Mammary epithelial cell (primary cell): ENCODE measurements at places on chromosomes 4 and X. TPM values are rescaled to one million over a fixed set of nuclear protein-coding genes. Genes with fewer than 3 reads are reported as not detected.

The CT83 gene
- total RNA-seq, result not detected

The SLC25A53 gene
- 2.7 and 4.0 TPM in 2 replicates for total RNA-seq

The MEPE gene
- total RNA-seq, result not detected

The RFC1 gene
- total RNA-seq, result 36.2 TPM

The BST1 gene
- 0.29 and 0.47 TPM in 2 replicates for total RNA-seq

The MAGEB10 gene
- not detected for total RNA-seq

The ARR3 gene
- not detected for total RNA-seq

The GRK4 gene
- total RNA-seq, result 5.1 and 5.4 TPM in 2 replicates

The HMX1 gene
- not detected in 2 replicates for total RNA-seq

The USP51 gene
- 2.3 TPM for total RNA-seq

The IL2RG gene
- not detected in 2 replicates for total RNA-seq

The TMEM47 gene
- total RNA-seq, result 11.9 and 13.9 TPM in 2 replicates

The MAGEC3 gene
- not detected in 2 replicates for total RNA-seq

The DDX53 gene
- total RNA-seq, result not detected in 2 replicates

The PNCK gene
- 1.5 and 1.7 TPM in 2 replicates for total RNA-seq

The TRIM60 gene
- not detected for total RNA-seq

The ADAMTS3 gene
- total RNA-seq, result 0.05 and 0.24 TPM in 2 replicates

The SLC25A6 gene
- total RNA-seq, result 270 and 310 TPM in 2 replicates

The NAA11 gene
- total RNA-seq, result not detected

The NEUROG2 gene
- not detected for total RNA-seq

The CDKL5 gene
- total RNA-seq, result 10.1 and 10.9 TPM in 2 replicates

The FAM184B gene
- total RNA-seq, result 0.05 TPM in 1 of 2 replicates, not detected in the other

The CXCL10 gene
- total RNA-seq, result 1.3 TPM in 1 of 2 replicates, not detected in the other

The TRIM2 gene
- 19.5 and 29.6 TPM in 2 replicates for total RNA-seq

The FGFBP1 gene
- 0.83 TPM for total RNA-seq

The ANK2 gene
- total RNA-seq, result 44.3 TPM

The AMBN gene
- total RNA-seq, result not detected in 2 replicates

The MAGEA11 gene
- total RNA-seq, result not detected in 2 replicates

The FGF5 gene
- total RNA-seq, result 1.3 and 2.9 TPM in 2 replicates

The DAPP1 gene
- 14.5 TPM for total RNA-seq

The RBM46 gene
- 0.50 TPM for total RNA-seq

The USP26 gene
- not detected for total RNA-seq

The GAGE12E gene
- total RNA-seq, result not detected

The CPLX1 gene
- not detected for total RNA-seq
